Activated T-cell treated with anti-CD3 and anti-CD28 coated beads, Interleukin-2, amount 50 U/mL, for 48 hours (primary cell): ENCODE measurements at places on chromosomes 12 and 14.

- no peak for DNase-seq
These were observed 60.4 kb downstream of the FOS start for GRCh38 chr14:75339059-75339458.

- DNase-seq: no peak
These were observed at the start of gene MEG3 for GRCh38 chr14:100825713-100826331. MEG3 (plus strand) TSS chr14:100826118.

DNA sequence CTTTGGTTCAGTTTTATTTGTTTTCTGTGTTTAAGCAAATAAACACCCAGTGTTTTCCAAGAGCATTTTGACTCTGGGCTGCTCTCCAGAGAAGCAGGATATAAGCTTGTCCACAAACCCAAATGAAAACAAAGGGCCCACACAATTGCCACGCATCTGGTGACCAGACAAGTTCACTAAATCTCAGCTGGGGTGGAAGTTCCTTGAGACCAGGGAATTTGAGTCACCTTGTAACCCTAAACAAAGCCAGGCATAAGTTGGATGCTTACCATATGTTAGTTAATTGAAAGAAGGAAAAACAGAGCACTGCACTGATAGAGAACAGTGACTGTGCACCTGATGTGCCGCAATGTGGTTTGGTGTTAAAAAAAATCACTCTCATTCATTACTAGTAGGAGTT lies 1.6 kb upstream of the TXNRD1 start:
- no peak for DNase-seq

DNA sequence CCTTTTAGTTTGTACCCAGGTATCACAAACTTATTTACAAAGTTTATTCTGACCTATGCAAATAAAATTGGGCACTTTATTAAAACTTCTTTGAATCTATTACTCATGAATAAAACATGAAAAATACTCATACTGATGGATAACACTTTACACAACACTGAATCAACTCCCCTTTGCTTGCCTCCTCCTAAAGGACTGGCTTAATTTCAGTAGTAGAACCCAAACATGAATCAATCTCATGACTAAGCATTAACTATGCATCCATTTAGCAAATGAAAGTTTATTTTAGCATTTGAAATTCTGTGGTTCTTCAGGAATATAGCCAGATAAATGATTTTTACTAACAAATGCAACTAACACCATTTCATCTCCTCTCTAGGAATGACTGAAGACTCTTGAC lies 32.4 kb downstream of the DENND5B start:
- no peak for DNase-seq

DNA sequence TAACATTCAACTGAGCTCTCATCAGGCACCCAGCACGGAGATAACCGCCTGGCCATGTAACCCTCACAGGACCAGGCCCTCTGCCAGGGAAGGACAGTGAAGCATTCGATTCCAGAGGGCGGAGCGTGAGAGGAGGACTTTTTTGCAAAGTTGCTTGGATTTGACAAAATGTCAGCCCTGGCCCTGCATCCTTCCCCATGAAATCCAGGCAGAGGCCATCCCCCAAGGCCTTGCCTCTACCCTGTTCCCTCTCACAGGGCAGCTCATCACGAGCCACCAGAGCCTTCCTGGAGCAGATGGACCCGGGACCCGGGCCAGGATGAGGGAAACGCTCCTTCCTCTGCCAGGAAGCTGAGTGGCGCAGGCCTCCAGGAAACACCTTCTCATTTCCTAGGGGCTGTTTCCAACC lies 17.0 kb downstream of the CAMKK2 start:
- DNase-seq: no peak

GRCh38 chr12:130981074-130981742 lies 27.5 kb downstream of the ADGRD1 start:
- no peak for DNase-seq
